D341Med (cell line): ENCODE measurements at places on chromosomes 12 and 14.

DNA sequence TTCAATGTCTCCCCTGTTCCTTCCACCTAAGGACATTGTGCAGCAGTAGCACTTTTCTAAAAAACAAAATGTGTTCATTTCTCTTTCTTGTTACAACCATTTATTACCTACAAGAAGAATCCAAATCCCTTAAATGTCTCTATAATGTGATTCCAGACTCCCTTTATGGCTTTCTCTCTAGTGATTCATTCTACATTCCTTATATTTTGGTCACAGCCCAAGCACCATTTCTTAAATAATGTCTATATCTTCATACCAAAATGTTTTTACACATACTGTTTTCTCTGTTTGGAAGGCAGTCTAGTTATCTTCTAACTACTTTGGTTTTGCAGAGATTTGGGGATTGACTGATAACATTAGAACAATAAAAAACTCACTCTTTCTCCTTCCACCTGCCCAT, 1037.3 kb upstream of the FLRT2 start:
- no peak for DNase-seq

- no peak for DNase-seq
Observed at GRCh38 chr12:89750389-89751351, 42.0 kb upstream of the ATP2B1 start.

- DNase-seq, result no peak
Observed at GRCh38 chr12:42546709-42547108, 42.8 kb downstream of the PRICKLE1 start.

GRCh38 chr14:59358784-59359183, 106.4 kb downstream of the GPR135 start:
- DNase-seq, result no peak

GRCh38 chr12:90000721-90001120, 292.1 kb upstream of the ATP2B1 start:
- no peak for DNase-seq
